ENCODE measurements at places on chromosomes 3 and 15.
A peak's percentile ranks its signal among the peaks of the same experiment; 100 is the strongest.

DNA sequence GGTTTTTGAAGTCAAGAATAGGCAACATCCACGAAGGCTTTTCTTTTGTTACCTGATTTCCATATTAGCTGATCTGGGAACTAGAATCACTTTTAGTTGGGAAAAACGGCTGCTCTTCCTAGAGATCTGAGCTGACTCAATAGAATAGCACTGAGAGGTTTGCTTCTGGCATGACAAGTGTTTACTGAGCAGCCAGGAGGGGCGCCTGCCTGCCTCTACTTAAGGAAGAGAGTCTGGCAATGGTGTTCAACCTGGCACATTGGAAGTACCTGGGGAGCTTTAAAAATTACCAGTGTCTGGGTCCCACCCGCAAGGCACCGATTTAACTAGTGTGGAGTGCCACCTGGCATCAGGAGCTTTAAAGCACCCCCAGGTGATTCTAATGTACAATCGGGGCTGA is 34.4 kb downstream of the FAM43A start:
- DNase-seq, result no peak

DNA sequence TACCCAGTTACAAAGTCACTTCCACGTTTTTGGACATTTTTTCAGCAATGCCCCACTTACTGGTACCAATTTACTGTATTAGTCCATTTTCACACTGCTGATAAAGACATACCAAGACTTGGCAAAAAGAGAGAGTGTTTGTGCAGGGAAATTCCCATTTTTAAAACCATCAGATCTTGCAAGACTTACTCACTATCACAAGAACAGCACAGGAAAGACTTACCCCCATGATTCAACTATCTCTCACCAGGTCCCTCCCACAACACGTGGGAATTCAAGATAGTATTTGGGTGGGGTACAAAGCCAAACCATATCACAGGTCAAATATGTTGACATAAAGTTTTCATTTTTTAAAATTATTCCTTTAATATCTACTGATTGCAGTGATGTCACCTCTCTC is 16.2 kb upstream of the ABI3BP start:
- no peak for DNase-seq

DNA sequence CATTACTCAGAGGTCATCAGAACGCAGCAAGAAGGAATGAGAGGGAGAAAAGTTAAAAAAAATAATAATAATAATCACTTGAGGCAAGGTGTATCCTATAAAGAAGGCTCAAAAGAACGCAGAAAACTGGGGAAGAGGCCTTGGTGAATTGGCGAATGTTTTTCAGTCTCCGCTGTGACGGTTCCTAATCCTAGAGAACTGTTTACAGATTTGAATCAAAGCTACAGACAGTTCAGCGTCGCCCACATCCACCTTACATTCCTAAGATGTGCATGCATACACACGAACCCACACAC is 634 bp downstream of the ZMAT3 start:
- no peak for DNase-seq

GRCh38 chr3:20480786-20481365 is 294.9 kb upstream of the SGO1 start:
- DNase-seq, result no peak

DNA sequence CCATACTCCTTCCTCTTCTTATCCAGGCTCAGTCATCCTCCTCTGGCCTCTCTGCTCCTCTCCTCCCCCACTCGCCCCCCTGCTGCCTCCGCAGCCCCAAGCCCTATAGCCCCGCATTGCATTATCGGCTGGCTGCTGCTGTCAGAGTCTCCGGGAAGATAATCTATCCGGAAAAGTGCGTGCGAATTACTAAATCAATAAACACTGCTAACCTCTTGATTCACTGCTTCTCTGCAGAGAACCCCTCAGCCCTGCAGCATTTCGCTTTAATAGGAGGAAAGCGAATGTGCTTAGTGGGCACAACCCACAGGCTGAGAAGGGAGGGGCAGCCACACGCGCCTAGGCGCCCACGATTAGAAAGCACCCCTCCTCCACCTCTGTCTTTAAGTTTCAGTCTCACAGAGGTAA is 167.6 kb downstream of the ABHD5 start:
- DNase-seq, result no peak

DNA sequence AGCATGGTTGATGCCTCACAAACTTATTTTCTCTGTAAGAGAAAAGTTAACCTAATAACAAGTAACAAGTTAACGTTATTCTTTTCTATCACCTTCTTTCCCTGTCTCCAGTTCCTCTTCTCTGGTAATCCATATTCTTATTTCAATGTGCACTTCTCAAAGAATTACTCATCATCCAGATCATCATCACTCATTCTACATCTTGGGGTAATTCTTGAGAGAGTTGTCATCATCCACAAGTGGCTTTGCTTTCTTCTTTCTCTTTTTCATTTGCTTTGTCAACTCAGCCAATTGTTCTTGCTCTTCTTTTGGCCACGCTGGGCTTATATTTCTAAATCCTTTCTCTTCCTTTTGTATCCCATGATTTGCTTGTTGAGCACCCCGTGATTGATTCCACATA is 20.8 kb upstream of the RNF111 start:
- no peak for DNase-seq

- DNase-seq, result no peak
These were observed 231.0 kb upstream of the THRB start for GRCh38 chr3:24725514-24726255.

DNA sequence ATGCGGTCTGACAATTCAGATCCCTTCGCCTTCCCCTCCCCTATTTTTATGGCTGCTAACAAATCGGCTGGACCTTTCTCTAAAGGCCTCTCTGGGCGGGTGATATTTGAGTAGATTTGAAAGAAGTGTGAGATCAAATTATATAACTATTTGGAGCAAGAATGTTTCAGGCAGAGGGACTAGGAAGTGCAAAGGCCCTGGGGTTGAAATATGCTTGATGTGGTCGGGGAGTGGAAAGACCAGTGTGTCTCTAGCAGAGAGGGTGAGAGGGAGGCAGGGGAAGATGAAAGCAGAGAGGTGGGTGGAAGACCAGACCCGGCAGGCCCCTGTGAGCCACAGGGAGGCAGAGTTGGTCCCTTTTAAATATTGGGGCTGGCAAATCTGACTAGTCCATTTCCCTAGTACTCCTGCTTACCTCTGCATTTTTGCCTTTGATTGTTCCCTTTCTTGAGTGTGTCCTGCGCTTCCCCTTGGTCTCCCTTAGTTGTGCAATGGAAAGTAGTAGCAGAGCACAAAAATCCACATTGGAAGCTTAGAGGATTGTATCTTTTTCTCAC is 32.3 kb downstream of the SLCO3A1 start:
- DNase-seq, result no peak

DNA sequence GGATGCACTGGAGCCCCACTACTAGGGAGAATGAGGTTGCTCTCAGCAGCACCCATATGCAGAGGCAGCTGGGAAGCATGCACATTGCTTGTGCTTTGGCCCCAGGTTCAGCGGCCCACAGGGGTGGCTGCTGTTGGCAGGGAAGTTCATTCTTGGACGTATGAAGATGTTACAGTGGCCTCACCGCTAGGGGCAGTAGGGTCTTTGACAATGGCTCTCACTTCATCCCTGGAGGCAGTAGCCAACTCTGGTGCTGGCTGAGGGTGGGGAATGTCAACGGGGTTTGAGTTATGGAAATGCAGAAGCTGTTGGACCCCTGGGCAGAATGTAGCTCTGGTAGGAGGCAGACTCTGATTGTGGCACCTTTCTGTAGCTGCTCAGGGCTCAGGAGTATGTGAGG is 279.9 kb downstream of the SCAPER start:
- no peak for DNase-seq

DNA sequence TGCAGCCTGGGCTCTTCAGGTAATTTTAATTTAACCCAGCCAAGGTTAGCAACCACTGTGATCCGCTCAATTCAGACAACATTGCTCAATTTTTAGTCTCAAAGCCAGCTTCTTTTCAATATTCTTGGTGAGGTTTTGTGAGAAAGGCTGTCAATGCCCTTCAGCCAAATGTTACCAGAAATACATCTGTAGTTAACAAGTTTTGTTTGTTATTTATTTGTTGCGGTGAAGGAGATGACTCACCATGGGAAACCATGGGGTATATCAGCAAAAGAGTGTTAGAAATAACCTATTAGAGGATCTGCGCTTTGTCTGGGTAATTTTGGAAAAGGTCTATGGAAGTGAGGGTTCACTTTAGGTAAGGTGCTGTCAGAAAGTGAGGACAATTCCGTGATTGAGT is 5.0 kb downstream of the SLC9C1 start:
- no peak for DNase-seq

DNA sequence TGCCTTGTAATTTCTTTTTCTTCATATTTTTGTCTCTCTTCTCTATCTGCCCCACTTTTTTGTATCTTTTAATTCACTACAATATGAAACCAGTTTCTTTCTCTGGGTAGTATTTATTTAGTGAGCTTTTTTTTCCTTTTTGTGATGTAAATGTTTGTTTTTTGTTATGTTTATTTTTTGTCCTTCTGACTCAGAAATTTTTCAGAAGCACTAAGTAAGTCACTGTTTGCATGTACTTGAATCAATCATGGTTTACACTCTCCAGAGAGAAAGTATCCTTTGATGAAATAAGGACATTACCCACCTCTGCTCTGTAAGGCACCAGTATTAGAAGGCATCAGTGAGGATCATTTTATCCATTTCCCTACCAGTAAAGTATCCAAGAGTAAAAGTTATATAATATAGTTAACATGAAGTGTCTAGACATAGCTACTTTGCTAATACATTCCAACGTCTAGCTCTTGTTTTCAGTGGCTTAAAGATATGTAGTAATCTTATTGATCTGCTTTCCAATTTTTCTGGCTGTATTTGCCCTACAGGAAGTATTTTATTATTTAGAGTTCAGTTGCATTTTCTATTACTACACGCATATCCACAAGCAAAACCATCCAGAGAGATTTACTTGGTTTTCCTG is 25.4 kb downstream of the FILIP1L start:
- no peak for DNase-seq

GRCh38 chr3:192929146-192929545 is 11.5 kb upstream of the MB21D2 start:
- no peak for DNase-seq

GRCh38 chr15:91861223-91861622 is 7.7 kb downstream of the SLCO3A1 start:
- no peak for DNase-seq

DNA sequence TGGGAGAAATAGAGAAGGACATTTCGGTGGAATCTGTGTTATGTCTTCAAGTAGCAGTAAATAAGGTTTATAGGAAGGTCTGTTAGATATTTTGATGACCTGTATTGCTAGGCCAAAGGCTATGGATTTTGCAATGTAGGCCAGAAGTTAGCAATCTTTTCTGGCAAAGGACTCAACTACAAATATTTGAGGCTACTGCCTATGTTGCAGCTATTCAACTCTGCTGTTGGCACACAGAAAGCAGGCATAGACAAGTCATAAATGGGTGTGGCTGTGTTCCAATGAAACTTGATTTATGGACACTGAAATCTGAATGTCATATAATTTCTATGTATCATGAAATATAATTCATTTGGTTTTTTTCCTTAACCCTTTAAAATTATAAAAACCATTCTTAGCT is 438.7 kb upstream of the C2CD4B start:
- DNase-seq, result no peak

GRCh38 chr15:67181221-67181639 is 73.2 kb downstream of the AAGAB start:
- DNase-seq, result peak; percentile 28

GRCh38 chr3:4711680-4711992 is 218.5 kb downstream of the ITPR1 start:
- DNase-seq, result no peak

GRCh38 chr3:143064777-143065176 is 54.8 kb upstream of the CHST2 start:
- no peak for DNase-seq

GRCh38 chr3:29236146-29236840 is 44.6 kb upstream of the RBMS3 start:
- no peak for DNase-seq

DNA sequence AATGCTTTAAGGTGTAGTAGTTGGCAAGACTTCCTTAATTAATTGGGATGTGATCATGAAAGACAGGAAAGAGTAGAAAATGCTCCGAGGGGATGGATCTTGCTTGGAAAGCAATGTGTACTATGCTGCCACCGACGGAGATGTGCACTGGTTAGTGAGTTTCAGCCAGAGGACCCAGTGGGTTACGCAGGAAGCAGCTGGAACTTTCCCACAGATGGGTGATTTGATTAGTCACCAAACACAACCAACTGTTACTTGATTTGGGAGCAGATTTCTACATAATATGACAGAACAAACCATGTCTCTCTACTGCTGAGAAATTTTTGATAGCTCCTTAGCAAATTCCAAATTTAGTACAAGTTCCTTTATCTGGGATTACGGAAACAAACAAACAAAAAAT is 245.4 kb upstream of the MCTP2 start:
- DNase-seq, result no peak

GRCh38 chr15:65329984-65330735 is 25.7 kb downstream of the RNU5B-1 start:
- no peak for DNase-seq

Measured in kidney (tissue), 22 donors.